ENCODE measurements at places on chromosomes 7 and 10.

DNA sequence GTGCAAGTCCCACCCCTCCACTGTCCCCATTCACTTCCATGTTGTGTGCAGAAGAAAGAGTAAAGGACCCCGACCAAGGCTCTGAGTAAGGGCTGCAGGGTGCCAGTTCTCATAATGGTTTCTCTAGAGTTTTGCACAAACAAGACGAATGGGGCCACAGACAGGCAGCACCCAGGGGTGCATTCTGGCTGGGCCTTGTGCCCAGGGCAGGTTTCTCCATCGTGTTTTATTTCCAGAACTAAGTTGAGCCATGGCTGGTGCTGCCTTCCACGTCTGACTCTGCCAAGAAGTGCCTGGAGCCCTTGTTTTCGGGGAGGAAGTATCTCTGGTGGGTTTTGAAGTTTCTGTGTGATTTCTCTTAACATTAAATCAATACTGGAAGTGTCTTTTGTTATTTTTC is 95.0 kb upstream of the SDK1 start:
- no peak for DNase-seq

GRCh38 chr7:28725911-28726310 is 232.2 kb downstream of the TRIL start:
- DNase-seq: no peak

GRCh38 chr7:157080111-157080730 is 58.5 kb upstream of the UBE3C start:
- DNase-seq: no peak

- DNase-seq: no peak
Observed at GRCh38 chr7:32058002-32058401, 12.2 kb downstream of the PDE1C start.

- no peak for DNase-seq
Observed at GRCh38 chr7:113099284-113099919, 12.8 kb upstream of the GPR85 start.
